ENCODE measurements at places on chromosomes 7 and 10.
A peak's percentile ranks its signal among the peaks of the same experiment; 100 is the strongest.

DNA sequence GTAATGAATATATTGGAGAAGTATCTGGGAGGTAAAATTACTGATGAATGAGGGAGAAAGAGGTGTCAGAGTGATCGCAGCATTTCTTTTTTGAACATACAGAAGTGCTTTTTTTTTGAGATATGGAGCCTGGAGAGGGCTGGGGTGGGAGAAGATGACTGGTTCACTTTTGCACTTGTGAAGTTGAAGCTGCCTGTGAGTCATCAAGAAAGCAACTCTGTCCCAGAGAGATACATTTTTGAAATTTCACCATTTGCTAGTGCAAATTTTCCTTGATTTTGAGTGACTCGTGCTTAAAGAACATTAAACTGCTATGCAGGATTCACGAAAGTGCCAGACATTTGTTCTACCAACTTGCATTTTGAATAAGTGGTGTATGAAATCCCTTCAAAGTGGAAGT is 81.8 kb downstream of the ADRA2A start:
- DNase-seq = no peak

GRCh38 chr10:86872757-86873156 is 84.7 kb downstream of the MMRN2 start:
- DNase-seq = no peak

DNA sequence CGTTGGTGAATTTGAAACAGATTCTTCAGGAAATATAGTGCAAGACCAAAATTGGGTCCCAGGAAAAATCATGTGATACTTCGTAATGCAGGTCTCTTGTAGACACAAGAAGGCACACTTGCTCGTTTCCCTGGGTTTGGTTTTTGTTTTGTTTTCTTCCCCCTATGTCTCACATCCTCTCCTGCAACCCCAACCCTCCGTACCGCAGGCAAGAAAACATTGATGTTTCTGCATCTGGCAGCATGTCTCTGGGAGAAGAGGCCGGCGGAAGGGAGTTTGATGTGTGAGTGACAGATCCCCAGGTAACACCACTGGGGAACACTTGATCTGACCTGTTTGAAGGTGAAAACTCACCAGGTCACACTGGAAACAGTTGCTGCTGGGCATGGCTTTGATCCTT is 718.5 kb downstream of the AUTS2 start:
- DNase-seq = no peak

- no peak for DNase-seq
These were observed 7.2 kb downstream of the TMEM120A start for GRCh38 chr7:75987026-75987804.

DNA sequence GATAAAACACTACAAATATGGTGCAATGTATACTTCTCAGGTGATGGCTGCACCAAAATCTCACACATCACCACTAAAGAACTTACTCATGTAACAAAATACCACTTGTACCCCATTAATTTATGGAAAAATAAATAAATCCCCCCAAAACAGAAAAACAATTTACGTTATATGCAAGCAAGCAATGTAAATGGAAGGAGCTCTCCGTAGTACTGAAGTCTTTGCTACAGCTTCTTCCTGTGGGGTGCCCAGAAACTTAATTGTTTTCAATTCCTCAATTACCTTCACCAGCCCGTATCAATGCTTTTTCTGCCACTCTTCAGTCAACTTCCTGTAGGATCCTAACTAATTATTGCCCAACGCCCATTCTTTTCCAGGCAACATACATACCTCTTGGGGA is 138.1 kb downstream of the RELN start:
- no peak for DNase-seq

- no peak for DNase-seq
These were observed 43.2 kb upstream of the ATRNL1 start for GRCh38 chr10:115049960-115050359.

- DNase-seq = no peak
These were observed 43.7 kb downstream of the CH25H start for GRCh38 chr10:89163265-89163995.

GRCh38 chr7:34365611-34366010 is 292.4 kb upstream of the NPSR1 start:
- DNase-seq = peak; percentile 77

GRCh38 chr7:17802056-17802455 is 138.2 kb downstream of the SNX13 start:
- DNase-seq = no peak

DNA sequence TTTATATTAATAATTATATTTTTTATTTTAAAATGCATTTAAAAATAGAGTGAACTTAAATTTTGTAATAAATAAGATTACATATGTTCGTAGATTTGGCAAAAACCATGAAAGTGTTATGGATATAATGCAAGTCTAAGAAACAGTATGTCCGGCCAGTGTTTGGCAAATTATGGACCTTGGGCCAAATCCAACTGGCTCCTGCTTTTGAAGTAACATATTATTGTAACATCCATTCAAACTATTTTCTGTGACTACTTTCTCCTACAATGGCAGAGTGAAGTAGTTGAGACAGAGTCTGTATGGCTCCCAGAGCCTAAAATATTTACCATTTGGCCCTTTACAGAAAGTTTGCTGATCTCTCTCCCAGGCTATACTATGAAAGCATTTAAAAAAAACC is 38.9 kb downstream of the TMEM229A start:
- DNase-seq = no peak

- DNase-seq = no peak
These were observed 237.4 kb downstream of the FOXP2 start for GRCh38 chr7:114652041-114652440.

GRCh38 chr10:42242135-42242805 is 396.1 kb downstream of the ZNF33B start:
- no peak for DNase-seq

GRCh38 chr10:100696477-100696901 is 48.9 kb upstream of the PAX2 start:
- no peak for DNase-seq

DNA sequence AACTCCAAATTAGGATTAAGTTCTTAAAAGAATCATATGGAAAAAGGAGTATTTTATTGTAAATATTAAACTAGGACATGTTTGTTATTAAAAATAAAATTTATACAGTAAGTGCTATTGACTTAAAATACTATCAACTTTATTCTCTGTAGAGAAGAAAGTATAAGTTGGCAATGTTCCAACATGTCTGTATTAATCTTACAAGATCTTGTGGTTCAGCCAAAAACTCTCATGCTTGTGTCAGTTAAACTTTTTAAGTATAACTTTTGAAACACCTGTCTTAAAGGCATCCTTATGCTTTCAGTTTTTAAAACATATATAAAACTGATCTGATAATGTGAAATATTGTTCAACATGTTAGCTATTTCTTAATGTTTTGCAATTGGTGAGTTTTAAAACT is 160.7 kb downstream of the ZEB1 start:
- DNase-seq = no peak

DNA sequence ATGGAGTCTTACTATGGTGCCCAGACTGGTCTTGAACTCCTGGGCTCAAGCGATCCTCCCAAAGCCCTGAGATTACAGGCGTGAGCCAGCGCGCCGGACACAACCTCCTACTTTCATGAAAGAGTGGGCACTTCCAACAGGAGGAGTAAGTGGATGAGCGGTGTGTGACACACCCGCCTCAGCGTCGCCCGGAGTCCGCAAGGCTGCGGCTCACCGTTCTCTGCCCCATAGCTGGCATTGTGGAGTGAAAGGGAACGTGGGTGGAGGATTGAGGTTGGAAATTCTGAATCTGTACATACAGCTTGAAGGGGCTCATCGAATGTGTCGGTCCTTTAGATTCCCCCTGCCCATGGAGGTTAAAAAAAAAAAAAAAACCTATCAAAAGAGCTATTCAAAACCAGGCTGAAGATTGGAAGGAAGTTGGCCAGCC is 524 bp upstream of the PRXL2A start:
- peak; percentile 47 for DNase-seq

DNA sequence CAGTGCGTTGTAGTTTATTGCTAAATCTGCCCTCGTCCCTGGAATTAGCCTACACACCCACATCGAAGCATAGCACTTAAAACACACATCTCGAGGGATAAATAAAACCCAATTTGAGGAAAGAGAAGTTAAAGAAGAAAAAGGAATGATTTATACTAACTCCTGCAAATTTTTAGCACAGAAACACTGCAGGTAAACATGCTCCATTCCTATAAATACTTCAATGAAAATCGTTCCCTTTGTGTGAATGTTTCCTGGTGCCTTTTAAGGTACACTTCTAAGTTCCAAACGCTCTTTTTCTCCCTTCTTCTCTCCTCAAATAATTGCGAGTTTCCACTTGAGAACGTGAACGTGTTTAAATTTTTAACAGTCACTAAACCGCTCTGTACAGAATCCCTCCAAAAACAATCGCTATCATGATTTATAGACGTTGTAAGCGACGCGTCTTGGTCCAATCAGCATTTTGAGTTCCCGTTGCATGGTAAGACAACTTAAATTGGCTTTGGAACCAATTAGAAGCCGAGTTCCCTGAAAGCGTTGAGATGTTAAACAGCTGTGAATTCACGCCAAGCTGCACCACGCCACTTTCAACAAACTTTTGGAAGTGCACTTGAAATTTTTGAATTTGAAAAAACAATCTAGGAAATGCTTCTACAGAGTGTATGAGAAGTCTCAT is 12.5 kb upstream of the EBLN1 start:
- peak; percentile 45 for DNase-seq

DNA sequence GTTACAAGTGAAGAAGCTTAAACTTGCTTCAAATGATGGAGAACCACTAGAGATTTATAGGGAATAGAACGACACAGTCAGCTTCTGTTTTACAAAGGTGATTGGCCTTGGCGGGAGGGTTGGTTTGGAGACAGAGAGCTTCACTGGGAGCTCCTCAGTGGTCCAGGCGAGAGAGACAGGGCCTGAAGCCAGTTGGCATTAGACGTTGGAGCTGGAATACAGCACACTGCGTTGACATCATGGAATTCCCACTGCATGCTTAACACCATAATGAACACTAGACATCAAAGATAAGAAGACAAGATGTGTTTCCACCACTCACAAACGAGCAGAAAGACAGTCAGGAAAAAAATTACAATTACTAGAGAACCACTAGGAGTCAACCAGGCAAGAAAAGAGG is 67.8 kb downstream of the TBXAS1 start:
- DNase-seq = no peak

GRCh38 chr7:150927956-150928344 is 50.2 kb downstream of the KCNH2 start:
- no peak for DNase-seq

- DNase-seq = peak; percentile 48
These were observed at the start of the genes DYDC1 and DYDC2 for GRCh38 chr10:80356563-80356988. TSS of gene DYDC1 (minus strand) at chr10:80356755. CDS start at chr10:80352601, 4,154 bp downstream. TSS of gene DYDC2 (plus strand) at chr10:80356781. CDS start at chr10:80362444, 5,663 bp downstream.

- no peak for DNase-seq
These were observed 5.7 kb downstream of the ZNF92 start for GRCh38 chr7:65379318-65379717.

GRCh38 chr7:49791088-49791741 is 17.8 kb downstream of the VWC2 start:
- peak; percentile 5 for DNase-seq

- DNase-seq = no peak
These were observed 50.7 kb upstream of the CABCOCO1 start for GRCh38 chr10:61612009-61612408.

DNA sequence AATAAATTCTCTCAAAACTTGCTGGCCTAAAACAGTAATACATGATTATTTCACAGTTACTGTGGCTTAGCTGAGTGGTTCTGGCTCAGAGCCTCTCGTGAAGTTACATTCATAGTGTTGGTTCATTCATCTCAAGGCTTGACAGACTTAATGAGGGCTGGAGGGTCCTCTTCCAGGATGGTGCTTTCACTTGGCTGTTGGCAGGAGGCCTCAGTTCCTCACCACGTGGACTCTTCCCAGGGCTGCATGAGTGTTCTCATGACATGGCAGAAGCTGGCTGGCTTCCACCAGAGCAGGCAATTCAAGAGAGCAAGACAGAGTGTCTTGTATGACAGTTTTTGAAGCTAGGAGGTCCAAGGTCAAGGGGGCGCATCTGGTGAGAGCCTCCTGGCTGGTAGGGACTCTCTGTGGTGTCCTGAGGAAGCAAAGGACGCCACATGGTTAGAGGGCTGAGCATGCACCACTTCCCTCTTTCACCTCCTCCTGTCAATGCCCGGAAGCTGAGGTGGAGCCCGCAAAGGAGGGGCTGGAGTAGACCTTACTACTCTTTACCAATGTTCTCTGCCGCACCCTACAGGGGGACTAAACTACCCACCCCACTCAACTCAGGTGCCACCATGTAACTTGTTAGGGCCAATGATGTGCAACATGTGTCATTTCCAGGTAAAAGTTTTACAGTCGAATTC is 58.2 kb upstream of the YAE1 start:
- no peak for DNase-seq

Measured in NCI-H526 treated with DMSO at 0.1 percent for 48 hours (cell line).